Activated CD8-positive, alpha-beta memory T cell treated with anti-CD3 and anti-CD28 coated beads, Interleukin-2, amount 10 ng/mL, durations not matched to agents 7 days and 5 days (primary cell): ENCODE measurements at places on chromosomes 13 and 19.

- DNase-seq: no peak
Observed at GRCh38 chr13:99223587-99223986, 22.9 kb downstream of the UBAC2 start.

DNA sequence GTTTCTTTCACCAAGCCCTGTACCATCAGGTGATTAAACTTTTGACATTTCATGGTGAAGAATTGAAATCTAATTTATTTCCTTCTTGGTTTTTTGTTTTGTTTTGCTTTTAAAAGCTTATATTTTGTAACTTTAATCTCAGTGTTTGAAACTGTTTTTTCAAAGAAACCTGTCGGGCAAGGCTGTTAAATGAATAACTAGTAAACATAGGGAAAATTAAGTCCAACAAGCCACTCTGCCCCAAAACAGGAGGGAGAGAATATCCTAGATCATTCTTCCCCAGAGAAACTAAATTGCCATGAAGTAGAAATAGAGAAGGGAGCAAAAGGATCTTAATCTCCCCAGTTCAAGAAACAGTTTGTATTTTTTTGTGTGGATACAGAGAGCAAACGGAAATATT, 98.2 kb downstream of the FREM2 start:
- DNase-seq: no peak

- DNase-seq: peak; percentile 43
Observed at GRCh38 chr19:18420930-18421329, 1.7 kb downstream of the SSBP4 start.

- peak; percentile 94 for DNase-seq
Observed at GRCh38 chr19:19032420-19033175, 719 bp downstream of the SUGP2 start.

DNA sequence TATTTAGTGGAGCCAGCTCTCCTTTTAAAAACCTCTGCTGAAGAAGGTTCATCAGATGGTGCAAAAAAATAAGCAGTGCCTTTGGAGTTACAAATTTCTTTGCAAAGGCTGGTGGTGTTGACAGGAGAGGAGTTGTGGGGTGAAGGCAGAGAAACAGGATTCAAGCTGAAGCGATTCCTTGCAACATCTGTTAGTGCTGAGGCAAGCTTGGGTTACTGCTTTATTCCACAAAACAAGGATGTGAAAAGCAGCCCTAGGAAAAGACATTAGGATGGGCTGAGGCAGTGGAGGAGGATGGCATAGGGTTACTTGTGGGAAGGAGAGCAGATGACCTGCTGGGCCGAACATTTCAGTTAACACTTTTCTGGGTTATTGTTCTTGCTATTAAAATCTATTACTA, 390.7 kb downstream of the DLEU7 start:
- DNase-seq: no peak

DNA sequence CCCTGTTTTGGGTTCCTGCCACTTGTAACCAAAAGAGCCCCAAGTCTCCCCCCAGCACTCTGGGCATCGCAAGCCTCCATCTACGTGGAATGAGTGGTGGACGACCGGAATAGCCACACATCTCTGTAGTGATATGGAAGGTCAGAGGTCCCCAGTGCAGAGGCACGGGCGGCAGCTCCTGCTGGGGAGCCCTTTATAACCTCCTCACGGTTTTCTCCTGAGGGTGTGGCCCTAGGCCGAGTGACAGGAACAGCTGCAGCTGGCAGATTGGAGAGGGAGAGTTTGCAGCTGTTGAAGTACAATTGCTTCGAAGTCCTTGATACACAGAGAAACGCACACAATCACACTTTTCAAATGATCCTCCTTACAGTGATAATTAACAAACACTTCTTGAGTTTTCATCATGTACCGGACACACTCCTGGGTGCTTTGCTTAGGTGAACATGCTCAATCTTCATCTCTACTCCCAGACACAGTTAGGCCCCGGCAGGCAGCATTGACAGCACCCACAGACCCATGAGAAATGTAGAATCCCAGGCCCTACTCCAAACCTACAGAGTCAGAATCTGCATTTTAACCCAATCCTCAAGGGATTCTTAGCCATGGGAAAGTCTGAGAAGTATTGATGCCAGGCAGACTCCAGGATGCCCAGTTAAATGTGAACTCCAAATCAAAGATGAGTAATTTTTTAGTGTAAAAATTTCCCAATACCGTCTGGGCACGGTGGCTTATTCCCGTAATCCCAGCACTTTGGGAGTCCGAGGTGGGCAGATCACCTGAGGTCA, 4.9 kb upstream of the ZNF787 start:
- DNase-seq: no peak

- peak; percentile 88 for DNase-seq
Observed at GRCh38 chr19:1113030-1113985, 9.5 kb downstream of the GPX4 start.

- DNase-seq: peak; percentile 75
Observed at GRCh38 chr19:4075373-4075772, 8.7 kb upstream of the ZBTB7A start.

GRCh38 chr13:83220241-83220640, 662.0 kb downstream of the SLITRK1 start:
- DNase-seq: no peak

GRCh38 chr19:22783651-22784410, at the start of gene ZNF99:
TSS of gene ZNF99 (minus strand) at chr19:22784151. CDS start at chr19:22784016, 135 bp downstream.
- DNase-seq: no peak

GRCh38 chr13:24261566-24261965, 47.8 kb upstream of the C1QTNF9 start:
- DNase-seq: no peak

DNA sequence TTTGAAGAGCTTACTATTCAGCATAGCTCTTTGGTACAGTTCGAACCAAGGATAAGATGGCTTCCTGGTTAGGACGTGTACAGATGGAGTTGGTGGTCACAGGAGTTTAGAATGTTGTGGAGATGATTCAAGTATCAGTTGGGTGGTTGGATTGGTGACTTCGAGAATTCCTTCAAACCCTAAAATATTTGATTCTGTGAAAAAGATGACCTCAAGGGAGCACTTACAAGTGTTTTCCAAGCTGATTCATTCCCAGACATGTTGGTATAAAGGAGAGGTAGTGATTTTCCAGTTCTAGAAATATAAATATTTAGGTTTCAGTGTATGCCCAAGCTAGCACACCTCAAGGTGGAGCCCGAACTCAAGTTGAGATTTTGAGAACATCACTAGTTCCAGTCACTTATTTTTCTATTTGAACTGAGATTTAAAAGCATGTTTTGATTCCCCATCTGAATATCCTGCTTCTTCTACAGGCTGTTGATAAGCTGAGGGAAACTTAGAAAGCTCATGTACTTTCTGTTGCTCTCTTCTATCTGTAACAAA, 306.1 kb downstream of the DCT start:
- no peak for DNase-seq

DNA sequence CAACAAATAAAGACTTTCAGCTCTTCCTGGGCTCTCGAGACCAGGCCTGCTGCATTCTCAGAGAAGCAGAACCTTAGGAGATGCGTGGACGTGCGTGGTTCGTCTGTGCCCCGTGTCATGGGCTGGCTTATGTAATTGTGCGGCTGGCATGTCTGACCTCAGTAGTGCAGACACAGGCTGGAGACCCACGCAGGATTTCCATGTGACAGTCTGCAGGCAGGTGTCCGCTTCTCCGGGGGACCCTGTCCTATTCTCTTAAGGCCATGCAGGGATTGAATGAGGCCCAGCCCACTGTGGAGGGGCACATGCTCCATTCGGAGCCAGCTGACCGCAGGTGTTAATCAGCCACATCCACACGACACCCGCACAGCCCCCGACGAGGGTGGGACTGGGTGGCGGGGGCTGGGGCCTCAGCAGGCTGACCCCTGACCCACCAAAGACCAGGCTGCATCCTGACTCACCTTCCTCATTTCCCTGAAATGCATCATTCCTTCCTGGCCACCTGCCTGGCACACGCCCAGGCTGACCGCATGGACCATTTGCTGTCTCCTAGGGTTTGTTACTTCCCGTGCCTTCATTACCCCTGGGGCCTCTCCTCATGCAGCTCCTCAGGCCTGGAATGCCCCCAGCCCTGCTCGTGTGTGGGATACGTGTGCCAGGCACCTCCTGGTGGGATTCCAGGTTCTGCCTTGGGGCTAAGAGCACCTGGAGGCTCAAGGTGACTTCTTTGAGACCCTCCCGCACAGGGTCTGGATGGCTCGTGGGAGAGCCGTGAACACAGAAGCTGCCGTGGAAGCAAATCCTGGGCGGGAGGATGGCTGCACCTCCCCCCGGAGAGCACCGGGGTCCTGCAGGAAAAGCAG, 10.7 kb upstream of the MCF2L start:
- DNase-seq: no peak

DNA sequence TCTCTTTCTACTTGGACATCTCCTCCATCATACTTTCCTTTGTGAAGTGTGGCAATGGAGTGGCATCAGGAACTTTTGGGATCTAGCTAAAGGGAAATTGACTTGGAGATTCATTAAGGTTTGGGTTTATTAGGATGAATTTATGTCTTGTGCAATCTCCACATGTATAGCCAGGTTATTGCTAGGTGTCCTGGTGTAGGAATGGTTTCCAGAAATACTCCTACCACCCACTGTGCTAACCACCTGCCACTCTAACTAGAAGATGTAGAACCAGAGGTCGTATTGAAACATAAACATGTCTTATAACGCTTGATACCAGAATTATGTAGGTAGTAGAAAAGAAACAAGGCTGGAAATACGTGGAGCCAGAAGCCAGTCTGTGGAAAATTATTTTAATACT, 38.1 kb upstream of the MED4 start:
- DNase-seq: no peak

DNA sequence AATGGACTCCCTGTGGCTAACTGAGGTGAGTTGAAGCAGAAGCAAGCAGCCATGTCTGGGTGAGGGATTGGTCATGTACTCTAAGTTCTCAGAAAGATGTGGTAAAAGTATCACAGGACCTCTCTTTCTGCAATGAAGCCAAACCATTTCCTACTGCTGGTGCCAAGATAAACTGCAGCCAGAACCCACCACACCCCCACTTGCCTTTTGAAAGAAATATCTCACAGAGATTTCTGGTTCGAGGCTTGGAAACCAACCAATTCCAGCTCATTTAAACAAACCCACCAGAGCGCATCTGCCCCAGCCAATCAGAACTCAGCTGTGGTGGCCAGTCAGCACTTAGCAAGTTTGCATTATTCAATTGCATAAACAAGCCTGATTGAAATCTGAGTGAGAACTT, 204.5 kb upstream of the ATXN8OS start:
- no peak for DNase-seq

DNA sequence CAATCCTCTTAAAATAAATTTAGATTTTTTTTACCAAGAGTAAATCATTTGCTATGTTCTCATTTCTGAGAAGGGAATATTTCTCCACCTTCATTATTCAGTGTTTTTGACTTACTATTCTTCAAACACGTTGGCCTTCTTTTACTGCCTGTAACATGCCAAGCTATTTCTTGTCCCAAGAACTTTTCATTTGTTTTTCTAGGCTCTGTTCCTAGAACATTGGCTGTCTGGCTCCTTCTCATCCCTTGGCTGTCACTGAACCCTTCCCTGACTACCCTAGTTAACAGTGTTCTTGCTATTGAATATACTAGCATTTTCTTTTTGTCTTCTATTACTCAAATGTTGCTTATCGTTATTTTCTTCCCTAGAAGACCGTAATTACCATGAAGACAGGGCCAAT, 248.1 kb downstream of the ITGBL1 start:
- DNase-seq: no peak

GRCh38 chr13:98853771-98854221, 101.3 kb upstream of the SLC15A1 start:
- DNase-seq: peak; percentile 85

- DNase-seq: peak; percentile 56
Observed at GRCh38 chr19:42281146-42281826, 12.2 kb downstream of the CIC start.

DNA sequence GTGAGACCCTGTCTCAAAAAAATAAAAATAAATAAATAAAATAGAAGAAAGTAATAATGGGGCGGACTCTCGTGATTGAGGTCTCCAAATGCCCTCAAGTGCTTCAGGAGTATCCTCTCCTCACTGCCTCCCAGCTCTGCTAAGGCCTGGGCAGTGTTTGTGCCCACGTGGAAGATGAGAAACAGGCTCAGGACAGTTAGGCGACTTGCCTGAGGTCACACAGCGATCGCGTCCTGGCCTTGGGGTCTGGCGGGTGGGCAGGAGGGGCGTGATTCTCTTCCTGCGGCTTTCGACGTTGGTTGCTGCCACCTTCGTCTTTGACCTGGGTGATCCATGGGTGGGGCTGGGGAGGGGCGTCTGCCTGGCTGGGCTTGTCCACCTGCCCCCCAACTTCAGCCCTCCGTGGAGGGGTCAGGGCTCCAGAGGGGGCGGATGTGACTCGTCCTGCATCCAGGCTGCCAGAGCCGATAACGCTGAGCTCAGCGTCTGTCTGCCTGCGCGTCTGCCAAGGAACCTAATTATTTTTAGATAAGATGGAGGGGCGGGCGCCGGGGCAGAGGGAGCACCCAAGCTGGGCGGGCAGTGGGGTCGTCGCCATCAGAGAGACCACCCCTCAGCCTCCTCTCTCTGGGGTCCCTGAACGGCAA, 56.9 kb downstream of the NFIC start:
- DNase-seq: no peak

DNA sequence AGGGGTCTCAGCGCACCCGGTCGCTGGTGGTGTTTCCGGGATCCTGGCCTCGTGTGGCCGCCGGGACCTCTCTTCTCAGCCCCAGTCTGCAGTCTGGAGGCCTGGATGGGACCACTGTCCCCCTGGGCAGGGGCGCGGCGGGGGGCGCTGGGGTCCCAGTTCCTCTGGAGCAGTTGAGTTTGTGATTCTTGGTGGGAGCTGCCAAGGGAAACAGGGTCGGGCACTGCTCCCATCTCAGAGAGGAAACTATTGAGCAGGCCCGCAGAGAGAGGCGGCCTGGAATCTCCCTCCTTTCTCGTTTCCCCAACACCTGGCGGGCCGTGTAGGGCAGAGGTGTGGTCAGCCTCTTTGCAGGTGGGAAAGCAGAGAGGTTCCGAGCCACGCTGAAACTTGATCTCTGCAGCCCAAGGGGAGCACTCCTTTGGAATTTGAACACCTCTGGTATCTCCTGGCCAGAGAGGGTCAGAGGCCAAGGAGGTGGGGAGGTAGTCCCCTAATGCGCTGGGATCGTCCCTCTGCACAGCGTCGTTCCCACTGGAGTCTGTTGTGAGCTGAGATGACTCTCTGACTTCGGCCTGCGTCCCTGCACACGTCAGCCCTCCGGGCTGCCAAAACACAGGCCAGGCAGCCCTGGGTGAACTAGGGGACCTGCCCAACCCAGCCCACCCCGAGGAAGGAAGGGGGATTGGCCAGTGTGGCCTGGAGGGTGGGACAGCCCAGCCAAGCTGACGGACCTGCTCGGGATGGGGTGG, 741 bp downstream of the PLEKHF1 start:
- no peak for DNase-seq

DNA sequence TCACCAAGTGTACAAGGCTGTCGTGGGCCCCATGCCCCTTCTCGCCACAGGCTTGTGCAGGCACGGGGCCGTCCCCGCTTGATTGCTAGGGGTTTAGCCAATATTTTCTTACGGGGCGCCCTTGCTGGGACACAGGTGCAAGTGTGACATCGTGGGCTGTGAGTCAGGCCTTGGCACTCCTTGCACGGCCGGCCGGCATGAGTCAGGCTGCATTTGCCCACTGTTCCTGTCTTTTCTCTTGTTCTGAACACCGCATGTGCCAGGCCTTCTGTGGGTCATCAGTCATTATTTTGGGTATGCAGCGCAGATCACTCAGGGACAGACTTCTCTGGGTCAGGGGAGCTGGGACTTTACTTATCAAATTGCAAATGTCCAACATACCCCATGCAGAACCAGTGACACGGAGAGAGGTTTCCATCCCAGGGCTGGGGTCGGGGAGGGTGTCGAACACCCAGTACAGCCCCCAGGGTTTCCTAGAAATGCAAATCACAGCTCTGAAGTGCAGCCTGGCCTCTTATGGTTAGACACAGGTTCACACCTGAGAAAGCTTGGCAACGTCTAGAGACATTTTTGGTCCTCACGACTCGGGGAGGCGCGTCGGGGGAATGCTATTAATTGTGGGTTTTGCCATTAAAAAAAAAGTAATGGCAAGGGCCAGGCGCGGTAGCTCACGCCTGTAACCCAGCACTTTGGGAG, 22.5 kb upstream of the KLF2 start:
- DNase-seq: no peak
